ENCODE measurements at places on chromosomes 7 and 10.

DNA sequence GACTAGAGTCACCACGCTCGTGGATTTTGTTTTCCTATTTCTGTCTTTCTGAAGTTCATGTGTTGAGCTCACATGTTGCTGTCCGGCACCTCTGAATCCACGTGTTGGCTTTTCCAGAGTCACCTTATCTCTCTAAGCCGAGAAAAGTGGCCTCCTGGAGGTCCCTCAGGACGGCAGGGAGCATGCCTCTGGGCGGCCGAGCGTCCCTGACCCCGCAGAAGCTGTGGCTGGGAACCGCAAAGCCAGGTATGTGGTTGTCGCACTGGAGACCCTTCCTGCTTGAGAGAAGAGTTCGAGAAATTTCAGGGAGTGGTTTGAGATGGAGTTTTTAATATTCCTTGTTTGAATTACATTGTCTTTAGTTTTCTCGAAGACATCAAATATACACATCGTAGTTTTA lies 12.6 kb downstream of the IQCE start:
- peak; percentile 20 for DNase-seq

DNA sequence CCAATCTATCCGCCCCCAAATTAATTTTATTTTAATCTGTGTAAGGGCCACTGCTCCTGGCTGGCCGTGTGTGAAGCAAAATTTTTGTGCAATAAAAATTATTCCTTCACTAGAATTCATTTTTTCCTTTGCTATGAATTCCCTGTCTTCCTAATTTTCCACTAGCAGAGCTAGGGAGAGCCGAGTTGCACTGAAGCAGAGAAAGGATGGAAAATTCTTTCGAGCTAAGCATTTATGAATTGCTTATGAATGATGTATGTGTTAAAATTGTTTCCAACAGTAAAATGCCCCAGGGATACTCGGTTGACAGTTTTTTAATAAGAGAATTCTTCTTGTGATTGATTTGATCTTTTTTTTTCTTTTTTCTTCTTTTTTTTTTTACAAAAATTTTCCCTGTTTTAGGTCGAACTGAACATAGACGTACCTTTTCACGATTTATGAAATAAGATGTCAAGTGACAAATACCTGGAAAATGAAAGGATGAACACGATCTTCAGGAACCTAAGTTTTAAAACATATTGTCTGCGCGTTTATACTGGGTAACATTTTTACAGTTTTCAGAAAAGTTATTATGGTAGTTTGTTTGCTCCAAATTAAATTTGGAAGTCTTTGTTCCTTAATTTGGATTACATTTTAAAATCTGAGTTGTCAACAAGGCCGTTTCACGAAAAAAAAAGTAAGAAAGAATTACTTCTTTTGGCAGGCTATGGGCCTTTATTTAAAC lies 288.8 kb upstream of the NFE2L3 start:
- DNase-seq: no peak

DNA sequence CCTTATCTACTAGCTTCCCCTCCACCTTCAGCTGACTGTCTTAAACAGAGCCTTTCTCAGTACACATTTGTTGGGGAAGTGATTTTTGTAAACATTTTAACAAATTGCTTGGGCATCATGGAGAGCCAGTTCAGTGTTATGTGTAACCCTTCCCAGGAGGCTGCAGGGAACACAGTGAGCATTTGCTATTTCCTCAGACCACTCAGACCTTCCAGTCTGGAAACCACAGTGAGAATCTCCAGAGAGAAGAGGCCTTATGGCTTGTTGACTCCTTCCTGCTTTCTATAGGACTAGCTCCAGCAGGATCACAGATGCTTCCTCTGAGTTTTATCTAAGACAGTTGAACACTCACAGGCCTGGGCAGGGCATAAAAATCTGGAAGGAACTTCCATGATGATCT lies 409.8 kb upstream of the NPVF start:
- DNase-seq: no peak

GRCh38 chr10:59575269-59575668 lies 134.4 kb downstream of the SLC16A9 start:
- DNase-seq: no peak

DNA sequence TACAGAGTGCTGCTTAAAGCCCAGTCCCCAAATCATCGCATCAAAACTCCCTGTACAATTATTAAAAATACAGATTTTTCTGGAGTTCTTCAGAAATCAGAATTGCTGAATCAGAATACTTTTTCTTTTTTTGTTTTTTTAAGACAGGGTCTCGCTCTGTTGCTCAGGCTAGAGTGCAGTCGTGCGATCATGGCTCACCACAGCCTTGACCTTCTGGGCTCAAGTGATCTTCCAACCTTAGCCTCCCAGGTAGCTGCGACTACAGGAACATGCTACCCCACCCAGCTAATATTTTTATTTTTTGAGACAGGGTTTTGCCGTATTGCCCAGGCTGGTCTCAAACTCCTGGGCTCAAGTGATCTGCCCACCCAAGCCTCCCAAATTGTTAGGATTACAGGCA lies 3.9 kb downstream of the BBIP1 start:
- DNase-seq: no peak

GRCh38 chr7:111429781-111430180 lies 132.5 kb downstream of the IMMP2L start:
- DNase-seq: no peak

- DNase-seq: no peak
These were observed 82.1 kb downstream of the TRIM24 start for GRCh38 chr7:138542183-138542582.

DNA sequence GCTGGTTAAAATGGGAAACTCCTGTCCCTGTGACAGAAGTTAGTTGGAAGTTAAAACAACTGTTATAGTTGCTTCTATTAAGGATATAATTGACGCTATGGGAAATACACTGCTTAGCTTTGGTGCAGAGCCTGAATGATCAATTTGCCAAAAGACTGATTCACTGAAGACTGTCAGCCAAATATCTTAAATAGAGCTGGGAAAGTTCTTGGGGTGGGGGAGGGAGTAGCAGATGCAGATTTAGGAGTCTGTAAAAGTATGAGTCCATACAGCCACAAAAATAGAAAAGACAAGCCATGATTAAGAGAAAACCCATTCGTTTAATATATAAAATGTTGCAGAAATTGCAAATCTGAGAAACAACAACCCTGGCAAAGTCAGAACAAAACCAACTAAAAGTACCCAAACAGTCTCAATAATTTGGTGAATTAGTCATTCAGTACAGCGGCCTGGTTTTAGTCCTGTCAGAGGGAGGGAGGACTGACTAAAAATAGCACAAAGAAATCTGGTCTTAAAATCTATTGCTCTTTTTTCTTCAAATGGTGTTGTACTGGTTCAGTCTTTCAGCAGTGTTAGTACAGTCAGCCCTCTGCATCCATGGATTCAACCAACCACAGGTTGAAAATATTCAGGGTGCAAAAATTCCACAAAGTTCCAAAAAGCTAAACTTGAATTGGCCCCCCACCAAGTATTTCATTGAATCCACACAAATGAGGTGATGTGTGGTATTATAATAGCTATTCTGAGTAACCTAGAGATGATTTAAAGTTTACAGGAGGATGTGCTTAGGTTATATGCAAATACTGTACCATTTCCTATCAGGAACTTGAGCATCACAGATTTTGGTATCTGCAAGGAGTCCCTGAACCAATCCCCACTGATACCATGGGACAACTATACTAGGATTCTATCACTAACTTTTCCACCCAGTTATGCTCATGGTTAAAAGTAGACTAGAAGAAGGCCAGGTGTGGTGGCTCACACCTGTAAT lies 30.0 kb downstream of the STK17A start:
- no peak for DNase-seq

- no peak for DNase-seq
These were observed 64.5 kb downstream of the ST7 start for GRCh38 chr7:117017702-117018266.

DNA sequence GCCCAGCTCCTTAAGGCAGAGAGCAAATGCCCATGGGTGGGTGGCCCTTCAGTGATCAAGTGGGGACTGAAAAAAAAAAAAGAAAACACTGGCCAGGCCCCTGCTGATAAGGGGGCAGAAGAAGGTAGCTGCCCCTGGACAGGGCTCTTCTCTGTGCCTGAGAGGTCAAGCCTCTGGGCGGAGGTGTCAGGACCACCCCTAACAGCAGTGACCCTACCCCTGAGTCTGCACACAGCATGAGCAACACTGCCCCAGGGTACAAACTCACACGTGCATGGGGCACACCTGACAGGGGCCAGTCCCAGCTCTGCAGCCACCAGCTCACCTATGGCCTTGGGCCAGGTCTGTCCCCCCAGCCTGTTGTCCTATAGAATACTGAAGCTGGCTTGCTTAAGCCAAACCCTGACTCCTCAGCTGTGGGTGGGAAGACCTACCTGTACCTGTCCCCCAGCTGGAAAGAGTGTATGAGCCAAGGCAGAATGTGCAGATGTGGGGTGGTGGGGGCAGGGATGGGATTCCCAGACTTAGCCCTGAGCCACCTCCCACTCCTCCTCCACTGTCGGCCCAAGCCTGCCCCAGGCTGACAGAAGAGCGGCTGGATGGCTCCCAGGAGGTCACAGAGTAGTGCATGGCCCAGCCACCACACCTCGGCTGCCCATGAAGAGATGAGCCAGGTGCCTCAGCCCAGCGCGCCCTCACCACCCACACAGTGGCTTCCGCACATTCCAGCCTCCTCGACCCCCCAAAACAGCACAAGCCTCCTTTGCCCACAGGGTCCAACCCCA lies 23.7 kb downstream of the KCNH2 start:
- DNase-seq: no peak

GRCh38 chr7:141276031-141276430 lies 202.2 kb downstream of the TMEM178B start:
- DNase-seq: no peak

GRCh38 chr7:24572393-24572996 lies 757 bp upstream of the PALS2 start:
- DNase-seq: peak; percentile 55

GRCh38 chr10:4813023-4813422 lies 13.0 kb upstream of the AKR1E2 start:
- DNase-seq: peak; percentile 21

- no peak for DNase-seq
These were observed 2.4 kb upstream of the VDAC2 start for GRCh38 chr10:75208181-75208580.

DNA sequence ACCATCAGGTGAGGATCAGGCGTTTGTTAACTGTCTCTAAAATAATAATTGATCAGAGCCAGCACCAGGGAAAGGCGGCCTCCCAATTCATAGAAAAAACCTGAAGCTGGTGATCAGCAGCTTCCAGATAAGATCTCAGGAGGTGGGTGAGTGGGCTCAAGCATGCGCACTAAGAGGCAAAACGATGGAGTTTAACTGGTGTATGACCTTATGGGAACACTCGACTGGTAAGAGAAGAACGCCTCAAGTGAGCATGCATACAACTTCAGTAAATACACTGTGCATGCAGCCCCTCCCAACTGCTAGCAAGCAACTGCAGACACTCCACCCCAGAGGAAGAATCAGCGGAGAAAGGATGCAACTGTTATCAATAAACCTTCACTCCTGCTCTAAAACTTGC lies 18.1 kb downstream of the RAPGEF5 start:
- no peak for DNase-seq

GRCh38 chr7:16412274-16413254 lies 8.8 kb downstream of the CRPPA start:
- no peak for DNase-seq

DNA sequence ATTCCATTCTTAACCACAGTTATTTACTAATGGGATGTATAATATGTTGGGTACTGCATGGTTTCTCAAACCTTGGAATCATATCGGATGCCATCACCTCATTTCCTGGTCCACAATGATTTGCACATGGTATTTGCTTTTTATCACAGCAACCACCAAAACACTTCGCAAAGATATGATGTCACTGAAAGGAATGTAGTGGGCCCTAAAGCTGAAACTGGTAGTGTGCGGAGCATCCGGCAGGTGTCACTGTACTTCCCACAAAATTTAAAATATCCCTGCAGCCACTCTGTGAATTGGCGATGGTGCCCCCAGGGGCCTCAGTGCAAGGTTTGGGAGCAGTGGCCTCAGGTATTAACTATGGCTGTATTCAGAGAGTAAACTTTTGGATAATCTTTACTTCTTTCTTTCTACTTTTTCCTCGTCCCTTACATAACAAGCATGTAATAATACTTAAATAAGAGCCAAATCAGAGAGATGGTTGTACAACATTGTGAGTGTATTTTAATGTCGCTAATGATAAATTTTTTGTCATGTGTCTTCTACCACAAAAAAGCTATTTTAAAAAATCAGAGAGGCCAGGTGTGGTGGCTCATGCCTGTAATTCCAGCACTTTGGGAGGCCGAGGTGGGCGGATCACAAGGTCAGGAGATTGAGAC lies 66.2 kb downstream of the FAM241B start:
- DNase-seq: peak; percentile 86

DNA sequence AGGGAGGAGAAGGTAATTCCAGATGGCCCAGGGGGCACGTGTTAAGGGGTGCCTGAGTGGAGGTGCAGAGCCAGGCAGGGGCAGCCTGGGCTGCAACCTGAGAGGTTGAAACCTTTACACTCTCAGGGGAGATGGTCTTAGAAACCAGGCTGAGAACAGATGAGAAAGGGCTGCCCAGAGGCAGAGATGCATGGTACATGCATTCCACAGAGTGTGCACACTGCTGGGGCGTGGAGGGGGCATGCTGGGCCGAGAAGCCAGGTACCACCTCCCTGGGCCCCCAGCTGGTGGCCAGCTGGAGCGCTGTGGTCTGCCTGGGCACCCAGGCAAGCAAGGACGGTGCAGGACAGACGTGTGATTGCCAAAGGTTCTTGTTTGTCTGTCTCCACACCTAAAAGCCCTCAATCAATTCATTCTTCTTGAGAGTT lies 14.1 kb upstream of the CSGALNACT2 start:
- DNase-seq: no peak

- peak; percentile 81 for DNase-seq
These were observed 935 bp downstream of the TM9SF3 start for GRCh38 chr10:96585736-96586418.

DNA sequence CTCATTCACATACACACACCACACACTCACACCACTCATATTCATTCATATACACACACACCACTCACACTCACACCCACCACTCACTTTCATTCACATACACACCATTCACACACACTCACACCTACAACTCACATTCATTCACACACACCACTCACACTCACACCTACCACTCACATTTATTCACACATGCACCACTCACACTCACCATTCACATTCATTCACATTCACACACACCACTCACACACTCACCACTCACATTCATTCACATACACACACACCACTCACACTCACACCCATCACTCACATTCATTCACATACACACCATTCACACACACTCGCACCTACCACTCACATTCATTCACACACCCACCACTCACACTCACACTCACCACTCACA lies 25.4 kb upstream of the C10orf120 start:
- DNase-seq: no peak

DNA sequence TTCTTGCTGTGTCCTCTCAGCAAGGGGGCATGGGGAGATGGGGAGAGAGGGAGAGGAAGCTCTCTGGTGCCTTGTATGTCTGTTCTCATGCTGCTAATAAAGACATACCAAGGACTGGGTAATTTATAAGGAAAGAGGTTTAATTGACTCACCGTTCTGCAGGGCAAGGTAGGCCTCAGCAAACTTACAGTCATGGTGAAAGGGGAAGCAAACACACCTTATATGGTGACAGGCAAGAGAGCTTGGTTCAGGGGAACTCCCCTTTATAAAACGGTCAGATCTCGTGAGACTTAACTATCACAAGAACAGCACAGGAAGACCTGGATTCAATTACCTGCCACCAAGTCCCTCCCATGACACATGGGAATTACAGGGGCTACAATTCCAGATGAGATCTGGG lies 464.7 kb upstream of the CELF2 start:
- DNase-seq: no peak

- DNase-seq: no peak
These were observed 465.3 kb downstream of the ARL4A start for GRCh38 chr7:13152755-13153154.

- no peak for DNase-seq
These were observed 115.1 kb downstream of the PKD1L1 start for GRCh38 chr7:47833211-47833610.

- DNase-seq: no peak
These were observed 17.9 kb upstream of the TRIL start for GRCh38 chr7:28976022-28976421.

All from HT-29 (cell line).